Neural crest cell (in vitro differentiated cells): ENCODE measurements at places on chromosomes 11 and 22.
A peak's percentile ranks its signal among the peaks of the same experiment; 100 is the strongest.

- no peak for DNase-seq
- peak overlapping the region; percentile 92 for H3K27ac ChIP-seq
- no peaks in the 10 kb centered on the region for H3K36me3 ChIP-seq
- H3K4me1 ChIP-seq: no peaks in the 10 kb centered on the region
- no peak overlapping the region for H3K4me3 ChIP-seq
- no peaks in the 10 kb centered on the region for H3K27me3 ChIP-seq
These were observed 13.9 kb downstream of the SIRT3 start for GRCh38 chr11:221998-222789.

DNA sequence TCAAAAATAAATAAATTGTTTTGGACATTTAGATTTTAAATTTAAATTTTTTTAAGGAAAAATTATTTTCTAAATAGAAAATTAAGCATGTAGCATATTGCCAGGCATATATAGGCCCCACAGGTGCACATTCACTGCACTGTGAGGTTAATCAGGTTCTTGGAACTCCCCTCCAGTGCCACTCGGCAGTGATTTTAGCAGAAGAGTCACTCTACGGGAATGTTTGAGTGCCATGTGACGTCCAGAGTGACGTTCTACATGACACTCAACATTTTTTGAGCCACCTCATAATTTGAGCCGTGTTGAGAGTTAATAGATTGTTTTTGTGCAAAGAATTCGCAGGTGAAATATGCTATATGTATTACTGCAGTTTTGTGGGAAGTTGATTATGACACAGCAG, 77.4 kb downstream of the SWAP70 start:
- H3K4me3 ChIP-seq: no peak overlapping the region
- no peak overlapping the region for H3K27ac ChIP-seq
- no peaks in the 10 kb centered on the region for H3K27me3 ChIP-seq

- no peaks in the 10 kb centered on the region for H3K36me3 ChIP-seq
- no peak for DNase-seq
- H3K4me3 ChIP-seq: no peak overlapping the region
- no peak overlapping the region for H3K27ac ChIP-seq
- peaks cover 4% of the 10 kb centered on the region for H3K4me1 ChIP-seq
- H3K27me3 ChIP-seq: peaks cover 83% of the 10 kb centered on the region
These were observed 7.9 kb upstream of the SYT7 start for GRCh38 chr11:61588728-61589191.

DNA sequence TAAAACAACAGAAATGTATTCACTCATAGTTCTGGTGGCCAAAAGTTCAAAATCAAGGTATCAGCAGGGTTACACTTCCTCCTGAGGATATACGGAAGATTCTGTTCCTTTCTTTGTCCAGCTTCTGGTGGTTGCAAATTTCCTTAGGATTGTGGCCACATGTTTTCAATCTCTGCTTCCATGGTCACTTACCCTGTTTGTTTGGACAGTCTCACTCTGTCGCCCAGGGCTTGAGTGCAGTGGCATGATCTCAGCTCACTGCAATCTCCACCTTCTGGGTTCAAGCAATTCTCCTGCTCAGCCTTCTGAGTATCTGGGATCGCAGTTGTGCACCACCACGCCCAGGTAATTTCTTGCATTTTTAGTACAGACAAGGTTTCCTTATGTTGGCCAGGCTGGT, 534.3 kb downstream of the KCNA4 start:
- no peaks in the 10 kb centered on the region for H3K36me3 ChIP-seq
- DNase-seq: no peak
- no peaks in the 10 kb centered on the region for H3K27me3 ChIP-seq
- H3K4me1 ChIP-seq: no peaks in the 10 kb centered on the region
- peak overlapping the region; percentile 81 for H3K27ac ChIP-seq

GRCh38 chr11:109680127-109680526, 258.1 kb downstream of the C11orf87 start:
- H3K36me3 ChIP-seq: no peaks in the 10 kb centered on the region
- no peak overlapping the region for H3K27ac ChIP-seq
- no peak for DNase-seq
- H3K4me1 ChIP-seq: no peaks in the 10 kb centered on the region

GRCh38 chr11:59429924-59430516, 3.8 kb upstream of the OR5A2 start:
- peak; percentile 52 for DNase-seq
- peaks cover 18% of the 10 kb centered on the region for H3K4me1 ChIP-seq
- no peak overlapping the region for H3K27ac ChIP-seq
- H3K36me3 ChIP-seq: no peaks in the 10 kb centered on the region

DNA sequence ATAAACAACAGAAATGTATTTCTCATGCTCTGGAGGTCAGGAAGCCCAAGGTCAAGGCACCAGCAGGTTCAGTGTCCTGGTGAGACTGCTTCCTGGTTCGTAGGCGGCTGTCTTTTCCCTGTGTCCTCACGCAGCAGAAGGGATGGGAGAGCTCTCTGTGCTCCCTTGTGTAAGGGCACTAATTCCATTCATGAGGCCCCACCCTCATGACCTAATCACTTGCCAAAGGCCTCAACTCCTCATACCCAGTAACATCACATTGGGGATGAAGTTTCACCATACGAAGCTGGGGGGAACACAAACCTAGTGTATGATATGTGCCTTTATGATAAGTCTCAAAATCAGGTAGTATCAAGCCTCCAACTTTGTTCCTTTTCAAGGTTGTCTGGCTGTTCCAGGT, 38.6 kb upstream of the PANX2 start:
- H3K4me3 ChIP-seq: no peak overlapping the region
- H3K27me3 ChIP-seq: peaks cover 10% of the 10 kb centered on the region
- DNase-seq: no peak
- no peaks in the 10 kb centered on the region for H3K36me3 ChIP-seq

DNA sequence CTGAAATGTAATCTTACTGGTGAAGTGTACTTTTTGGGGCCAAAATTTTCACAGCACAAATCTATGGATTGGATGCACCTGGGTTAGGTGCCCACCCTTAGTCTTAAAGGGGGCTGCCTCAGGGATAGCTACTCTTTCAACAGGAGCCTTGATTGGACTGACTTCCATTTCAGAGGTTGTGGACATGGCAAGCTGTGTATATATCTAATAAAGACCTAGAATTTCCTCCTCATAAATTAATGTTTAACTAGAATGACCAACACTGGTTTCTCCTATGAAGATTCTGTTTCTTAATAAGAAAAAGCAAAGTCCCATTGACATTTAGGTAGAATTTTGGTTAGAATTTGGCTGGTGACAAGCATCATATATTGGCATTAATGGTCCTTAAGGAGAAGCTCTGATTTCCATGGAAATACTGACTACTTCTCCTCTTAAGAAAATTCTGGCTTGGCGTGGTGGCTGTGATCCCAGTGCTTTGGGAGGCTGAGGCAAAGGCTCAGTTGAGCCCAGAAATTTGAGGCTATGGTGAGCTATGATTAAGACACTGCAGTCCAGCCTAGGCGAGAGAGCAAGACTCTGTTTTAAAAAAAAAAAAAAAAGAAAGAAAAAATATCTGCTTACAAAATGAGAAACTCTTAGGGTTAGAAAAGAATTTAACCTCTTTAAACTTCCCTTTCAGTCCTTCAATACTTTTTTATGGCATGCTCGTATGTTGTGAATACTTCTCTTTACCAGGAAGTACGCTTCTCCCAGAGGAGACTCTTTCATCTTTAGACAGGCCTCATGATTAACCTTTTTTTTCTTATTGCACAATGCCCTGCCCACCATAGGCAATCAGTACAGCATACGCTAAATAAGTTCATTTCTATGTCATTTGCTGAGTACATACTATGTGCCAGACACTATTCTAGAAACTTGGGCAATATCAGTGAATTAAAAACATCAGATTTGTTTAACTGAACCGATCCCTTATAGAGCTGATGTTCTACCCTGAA, 77.2 kb downstream of the PRR5L start:
- H3K27me3 ChIP-seq: peaks cover 52% of the 10 kb centered on the region
- no peak overlapping the region for H3K27ac ChIP-seq
- H3K36me3 ChIP-seq: no peaks in the 10 kb centered on the region
- H3K4me3 ChIP-seq: peak overlapping the region; percentile 93

- no peak overlapping the region for H3K27ac ChIP-seq
- no peaks in the 10 kb centered on the region for H3K36me3 ChIP-seq
- no peak overlapping the region for H3K4me3 ChIP-seq
- H3K4me1 ChIP-seq: no peaks in the 10 kb centered on the region
These were observed 21.5 kb upstream of the CSNK2A3 start for GRCh38 chr11:11374358-11375148.

DNA sequence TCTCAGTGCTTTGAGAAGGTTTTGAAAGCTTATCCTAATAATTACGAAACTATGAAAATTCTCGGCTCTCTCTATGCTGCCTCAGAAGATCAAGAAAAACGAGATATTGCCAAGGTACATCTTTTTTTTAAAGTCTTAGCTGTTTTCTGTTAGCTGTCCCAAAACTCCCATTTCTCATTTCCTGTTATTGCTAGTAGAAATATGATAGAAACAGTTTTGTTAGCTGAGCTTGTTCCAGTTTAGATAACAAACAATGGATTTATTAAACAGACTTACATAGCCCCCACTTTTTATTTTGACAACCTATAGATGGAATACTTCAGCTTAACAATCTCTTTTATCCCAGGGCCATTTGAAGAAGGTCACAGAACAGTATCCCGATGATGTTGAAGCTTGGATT, 12.7 kb downstream of the CTR9 start:
- no peak for DNase-seq
- no peaks in the 10 kb centered on the region for H3K27me3 ChIP-seq
- no peak overlapping the region for H3K4me3 ChIP-seq
- H3K36me3 ChIP-seq: peaks cover 15% of the 10 kb centered on the region
- H3K27ac ChIP-seq: no peak overlapping the region

GRCh38 chr11:10914050-10914449, 56.2 kb upstream of the ZBED5 start:
- peaks cover 5% of the 10 kb centered on the region for H3K4me1 ChIP-seq
- no peaks in the 10 kb centered on the region for H3K36me3 ChIP-seq
- no peak overlapping the region for H3K4me3 ChIP-seq
- H3K27me3 ChIP-seq: no peaks in the 10 kb centered on the region
- DNase-seq: no peak

GRCh38 chr11:26909515-26909914, 84.4 kb upstream of the FIBIN start:
- no peaks in the 10 kb centered on the region for H3K27me3 ChIP-seq
- no peak overlapping the region for H3K4me3 ChIP-seq
- DNase-seq: no peak

DNA sequence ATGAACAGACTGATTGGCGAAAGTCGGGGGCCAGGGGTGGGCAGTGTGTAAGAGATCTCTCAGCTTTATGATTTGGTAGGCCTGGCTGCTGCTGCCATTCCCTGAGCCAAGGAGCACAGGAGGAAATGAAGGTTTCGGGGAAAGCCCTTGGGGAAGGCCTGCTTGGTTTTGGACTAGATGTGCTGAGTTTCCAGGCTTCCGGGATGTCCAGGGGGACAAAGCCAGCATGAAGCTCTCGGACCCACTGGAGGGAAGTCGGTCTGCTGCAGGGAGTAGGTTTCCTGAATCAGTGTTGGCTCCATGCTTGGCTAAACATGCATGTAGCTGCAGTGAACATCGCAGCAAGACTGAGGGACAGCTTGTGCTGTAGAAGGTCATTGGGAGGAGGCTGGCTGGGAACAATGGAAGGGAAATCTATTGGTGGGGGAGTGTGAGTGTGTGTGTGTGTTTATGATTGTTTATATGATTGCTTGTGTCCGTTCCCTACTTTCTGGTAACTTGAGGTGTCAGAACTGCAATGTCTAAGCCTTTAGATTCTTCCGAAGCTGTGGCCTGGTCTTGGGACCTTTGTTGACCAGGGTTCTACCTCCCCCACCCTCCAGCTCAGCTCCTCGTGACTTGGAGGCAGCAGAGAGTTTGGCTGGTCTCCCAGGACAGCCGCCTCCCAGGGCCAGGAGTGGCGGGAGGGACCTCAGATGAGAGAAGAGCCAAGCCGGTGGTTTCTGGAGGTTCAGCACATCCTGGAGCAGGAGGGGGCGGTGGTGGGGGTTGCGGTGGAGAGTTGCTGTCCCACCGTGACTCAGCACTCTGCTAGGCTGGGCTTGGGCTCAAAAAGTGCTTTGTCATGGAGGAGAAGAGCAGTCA, 4.0 kb upstream of the FTH1 start:
- no peaks in the 10 kb centered on the region for H3K27me3 ChIP-seq
- H3K27ac ChIP-seq: peak overlapping the region; percentile 83
- H3K36me3 ChIP-seq: peaks cover 3% of the 10 kb centered on the region
- peaks cover 50% of the 10 kb centered on the region for H3K4me1 ChIP-seq
- DNase-seq: peak; percentile 71
- H3K4me3 ChIP-seq: peak overlapping the region; percentile 58

- peaks cover 6% of the 10 kb centered on the region for H3K27me3 ChIP-seq
- H3K36me3 ChIP-seq: peaks cover 2% of the 10 kb centered on the region
- peaks cover 53% of the 10 kb centered on the region for H3K4me1 ChIP-seq
- H3K4me3 ChIP-seq: peak overlapping the region; percentile 100
- peak overlapping the region; percentile 98 for H3K27ac ChIP-seq
- DNase-seq: no peak
These were observed 909 bp upstream of the ZNRD2 start for GRCh38 chr11:65569164-65569972.

- DNase-seq: no peak
- no peaks in the 10 kb centered on the region for H3K27me3 ChIP-seq
- no peak overlapping the region for H3K4me3 ChIP-seq
- H3K4me1 ChIP-seq: peaks cover 41% of the 10 kb centered on the region
These were observed 26.1 kb downstream of the PTPRJ start for GRCh38 chr11:48006301-48006992.

DNA sequence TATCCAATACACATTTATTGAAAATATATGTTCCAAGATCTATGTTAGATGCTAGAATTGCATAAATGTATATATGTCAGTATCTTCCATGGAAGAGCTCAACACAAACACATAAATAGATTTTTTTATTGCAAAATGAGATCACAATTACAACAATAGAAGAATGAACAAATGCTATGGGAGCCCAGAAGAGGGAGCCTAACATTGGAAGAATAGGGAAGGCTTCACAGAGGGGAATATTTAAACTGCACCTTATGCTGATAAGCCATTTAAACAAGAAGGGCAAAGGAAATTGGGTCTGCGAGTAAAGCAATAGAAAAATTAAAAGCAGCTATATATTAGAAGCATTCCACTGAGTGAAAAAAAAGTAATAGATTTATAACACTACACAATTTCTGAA, 96.1 kb upstream of the LRRC55 start:
- no peaks in the 10 kb centered on the region for H3K27me3 ChIP-seq
- H3K27ac ChIP-seq: no peak overlapping the region
- no peak for DNase-seq
- H3K4me1 ChIP-seq: peaks cover 10% of the 10 kb centered on the region
- H3K36me3 ChIP-seq: no peaks in the 10 kb centered on the region

DNA sequence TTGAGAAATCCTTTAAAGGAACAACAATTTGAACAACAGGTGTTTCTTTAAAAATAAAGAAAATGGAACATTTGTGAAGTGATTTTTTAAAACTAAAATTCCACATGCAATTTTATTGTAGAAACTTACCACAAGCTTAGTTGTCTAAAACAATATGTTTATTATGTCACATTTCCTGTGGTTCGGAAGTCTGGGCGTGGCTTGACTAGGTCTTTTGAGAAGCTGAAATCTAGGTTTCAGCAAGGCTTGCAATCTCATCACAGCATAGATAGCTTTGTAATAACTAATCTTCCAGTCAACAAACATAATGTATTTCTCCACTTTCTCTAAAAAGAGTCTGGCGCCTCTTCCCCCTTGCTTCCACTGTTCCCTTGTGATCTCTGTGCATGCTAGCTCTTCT, 27.0 kb downstream of the MS4A6A start:
- H3K27ac ChIP-seq: no peak overlapping the region
- peaks cover 7% of the 10 kb centered on the region for H3K27me3 ChIP-seq
- H3K36me3 ChIP-seq: no peaks in the 10 kb centered on the region
- H3K4me3 ChIP-seq: no peak overlapping the region
- H3K4me1 ChIP-seq: no peaks in the 10 kb centered on the region
- no peak for DNase-seq
